Progenitor cell of endocrine pancreas (in vitro differentiated cells): ENCODE measurements at places on chromosomes 3 and 15. TPM values are rescaled to one million over a fixed set of nuclear protein-coding genes. Genes with fewer than 3 reads are reported as not detected.

DNA sequence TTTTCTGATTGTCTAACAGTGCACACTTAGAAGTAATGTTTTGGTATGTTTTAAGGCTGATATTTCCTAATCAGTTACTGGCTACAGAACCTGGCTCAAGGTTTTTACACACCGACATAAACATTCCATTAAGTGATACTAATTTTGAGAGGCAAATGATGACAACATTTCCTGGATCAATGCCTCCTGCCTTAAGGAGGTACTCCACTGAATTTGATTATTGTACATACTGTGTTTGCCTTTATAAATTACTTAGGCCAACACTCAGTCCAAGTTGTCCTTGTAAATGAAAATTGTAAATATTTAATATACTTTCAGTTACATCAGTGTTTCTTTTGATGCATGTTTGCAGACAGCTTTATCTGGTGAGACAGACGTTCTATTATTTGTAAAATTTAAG lies 24.2 kb upstream of the LXN start:
- no peaks in the 10 kb centered on the region for H3K4me1 ChIP-seq
- H3K36me3 ChIP-seq: peaks cover 8% of the 10 kb centered on the region
- H3K27me3 ChIP-seq: no peaks in the 10 kb centered on the region
- no peak overlapping the region for H3K4me3 ChIP-seq
- DNase-seq: no peak

DNA sequence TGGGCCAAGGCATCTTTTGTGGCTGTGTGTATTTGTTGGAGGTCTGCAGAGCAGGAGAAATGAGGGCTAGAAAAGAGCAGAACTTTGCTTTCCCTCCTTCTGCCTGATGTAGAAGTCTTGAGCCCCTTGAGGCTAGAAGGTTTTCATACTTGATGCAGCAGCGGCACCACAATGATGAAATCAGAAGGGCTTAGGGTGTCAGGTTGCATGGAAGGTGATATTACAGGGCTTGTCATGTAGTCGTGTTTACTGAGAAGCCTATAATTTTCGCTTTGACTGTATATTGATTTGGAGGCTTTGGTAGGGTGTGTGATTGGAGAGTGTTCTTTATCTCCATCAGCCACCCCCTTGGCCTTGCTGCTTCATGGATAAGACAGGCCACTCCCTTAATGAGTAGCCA lies 339.8 kb downstream of the THSD4 start:
- H3K27ac ChIP-seq: no peak overlapping the region
- no peaks in the 10 kb centered on the region for H3K36me3 ChIP-seq
- peaks cover 21% of the 10 kb centered on the region for H3K27me3 ChIP-seq
- no peak for DNase-seq

GRCh38 chr15:32828507-32829186 lies 110.8 kb downstream of the GREM1 start:
- peaks cover 16% of the 10 kb centered on the region for H3K27me3 ChIP-seq
- no peak overlapping the region for H3K27ac ChIP-seq
- H3K4me3 ChIP-seq: no peak overlapping the region
- H3K36me3 ChIP-seq: no peaks in the 10 kb centered on the region
- DNase-seq: no peak

DNA sequence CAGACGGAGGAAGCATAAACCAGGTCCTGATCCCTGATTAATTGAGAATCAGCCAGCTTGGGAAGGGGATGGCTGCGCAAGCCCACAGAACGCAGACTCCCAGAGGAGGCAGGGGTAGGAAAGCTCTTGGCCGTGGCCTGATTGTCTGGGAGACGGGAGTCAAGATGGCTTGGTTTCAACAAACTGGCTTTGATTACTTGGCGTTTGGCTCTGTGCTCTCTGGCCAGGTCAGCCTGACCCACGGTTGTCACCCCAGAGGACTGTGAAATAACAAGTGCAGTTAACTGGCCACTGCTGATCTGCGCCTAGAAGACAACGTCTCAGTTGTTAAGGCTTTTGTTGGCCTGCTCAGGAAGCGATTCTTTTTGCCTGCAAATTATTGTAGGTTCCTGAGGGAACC lies 387.0 kb upstream of the PROK2 start:
- H3K4me1 ChIP-seq: no peaks in the 10 kb centered on the region
- no peak for DNase-seq
- H3K36me3 ChIP-seq: no peaks in the 10 kb centered on the region

DNA sequence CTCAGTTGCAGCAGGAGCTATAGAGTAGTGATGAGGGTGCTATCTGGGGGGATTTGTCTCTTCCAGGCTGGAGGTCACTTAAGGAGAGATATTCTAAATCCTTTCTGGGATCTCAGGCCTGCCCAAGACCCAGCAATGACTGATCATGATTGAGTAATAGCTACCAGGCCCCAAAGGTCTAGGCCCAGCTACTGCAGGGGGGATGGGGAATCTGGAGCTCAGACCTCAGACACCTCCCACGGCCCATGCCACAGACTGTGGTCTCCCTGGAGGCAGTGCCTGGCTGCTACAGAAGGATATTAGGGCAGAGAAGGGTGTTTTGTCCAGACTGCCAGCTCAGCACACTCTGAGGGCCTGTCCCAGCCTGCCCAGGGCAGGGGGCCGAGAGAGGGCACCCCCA lies 6.9 kb downstream of the SLC38A3 start:
- H3K27ac ChIP-seq: no peak overlapping the region
- DNase-seq: no peak

DNA sequence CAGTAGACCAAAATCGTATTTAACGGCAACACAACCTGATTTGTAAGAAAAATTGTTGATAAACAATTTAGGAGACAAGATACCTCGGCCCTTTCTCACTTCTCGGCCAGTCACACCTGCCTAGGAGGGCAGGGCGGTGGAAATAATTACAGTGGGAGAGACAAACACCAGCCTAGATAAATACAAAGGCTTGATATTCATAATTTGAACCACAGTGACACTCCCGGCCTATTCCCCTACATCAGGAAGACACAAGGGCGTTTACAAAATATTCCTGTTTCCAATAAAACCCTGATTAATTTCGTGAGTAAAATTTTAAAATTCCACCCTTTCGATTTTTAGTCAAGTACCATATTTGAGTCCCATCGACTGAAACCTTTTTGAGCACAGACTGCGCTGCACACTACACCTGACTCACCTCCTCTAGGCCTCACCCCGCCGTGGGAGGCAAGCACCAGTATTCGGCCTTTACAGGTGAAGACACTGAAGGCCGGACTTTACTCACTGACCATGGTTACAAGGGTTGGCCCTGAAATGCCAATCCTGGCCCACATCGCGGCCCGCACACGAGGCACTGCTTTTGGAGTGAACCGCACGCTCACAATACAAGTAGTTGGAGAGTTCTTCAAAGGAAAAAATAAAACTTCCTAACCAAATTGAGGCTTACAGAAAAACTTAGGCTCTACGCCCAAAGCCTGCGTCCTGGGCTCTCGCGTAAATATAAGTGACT lies 794 bp downstream of the ARPP19 start:
- peaks cover 2% of the 10 kb centered on the region for H3K36me3 ChIP-seq
- H3K27ac ChIP-seq: peak overlapping the region; percentile 100
- peak; percentile 21 for DNase-seq
- H3K27me3 ChIP-seq: no peaks in the 10 kb centered on the region
- H3K4me1 ChIP-seq: peaks cover 27% of the 10 kb centered on the region

GRCh38 chr15:39115379-39116057 lies 465.4 kb upstream of the THBS1 start:
- H3K4me3 ChIP-seq: no peak overlapping the region
- H3K36me3 ChIP-seq: peaks cover 1% of the 10 kb centered on the region
- no peaks in the 10 kb centered on the region for H3K27me3 ChIP-seq
- no peak overlapping the region for H3K27ac ChIP-seq
- no peaks in the 10 kb centered on the region for H3K4me1 ChIP-seq

GRCh38 chr3:155908086-155908485 lies 37.6 kb downstream of the GMPS start:
- H3K36me3 ChIP-seq: peaks cover 21% of the 10 kb centered on the region
- no peaks in the 10 kb centered on the region for H3K4me1 ChIP-seq
- DNase-seq: no peak
- no peaks in the 10 kb centered on the region for H3K27me3 ChIP-seq

GRCh38 chr3:143552851-143553250 lies 295.4 kb downstream of the SLC9A9 start:
- peak overlapping the region; percentile 1 for H3K27ac ChIP-seq
- peak overlapping the region; percentile 29 for H3K4me3 ChIP-seq

DNA sequence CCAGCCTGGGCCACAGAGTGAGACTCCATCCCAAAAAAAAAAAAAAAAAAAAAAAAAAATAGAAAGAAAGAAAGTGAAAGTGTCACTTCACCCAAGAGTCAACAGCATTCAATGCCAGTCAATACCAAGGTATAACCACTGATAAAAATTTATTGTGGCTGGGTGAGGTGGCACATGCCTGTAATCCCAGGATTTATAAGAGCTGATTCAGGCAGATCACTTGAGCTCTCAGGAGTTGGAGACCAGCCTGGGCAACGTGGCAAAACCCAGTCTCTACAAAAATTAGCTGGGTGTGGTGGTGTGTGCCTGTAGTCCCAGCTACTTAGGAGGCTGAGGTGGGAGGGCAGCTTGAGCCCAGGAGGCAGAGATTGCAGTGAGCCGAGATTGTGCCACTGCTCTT lies 46.5 kb upstream of the PIK3CB start:
- H3K27me3 ChIP-seq: no peaks in the 10 kb centered on the region
- H3K36me3 ChIP-seq: no peaks in the 10 kb centered on the region
- H3K4me1 ChIP-seq: peaks cover 5% of the 10 kb centered on the region
- H3K27ac ChIP-seq: no peak overlapping the region
- H3K4me3 ChIP-seq: no peak overlapping the region

The ACSBG1 gene
- total RNA-seq: 0.18 TPM in 1 of 2 replicates, not detected in the other

The ADPRH gene
- 3.4 and 3.7 TPM in 2 replicates for total RNA-seq

The OXNAD1 gene
- total RNA-seq: 17.6 and 18.5 TPM in 2 replicates

DNA sequence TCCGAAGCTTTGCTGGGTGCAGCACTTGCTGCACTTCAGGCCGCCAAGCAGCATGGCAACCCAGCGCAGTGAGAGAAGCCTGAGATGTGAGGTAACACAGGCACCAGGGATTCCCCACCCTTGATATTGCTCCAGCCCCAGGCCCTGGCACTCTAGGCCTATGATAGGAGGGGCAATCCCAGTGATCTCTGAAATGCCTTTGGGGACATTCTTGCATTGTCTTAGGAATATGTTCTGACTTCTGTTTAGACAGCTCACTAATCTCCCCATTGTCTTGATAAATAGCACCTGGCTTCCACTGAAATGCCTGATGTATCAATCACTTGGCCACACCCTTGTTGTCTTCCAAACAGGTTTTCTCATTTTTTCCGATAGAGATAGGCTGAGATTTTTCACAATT lies 102.8 kb downstream of the SOX14 start:
- no peak for DNase-seq
- H3K4me1 ChIP-seq: peaks cover 8% of the 10 kb centered on the region
- H3K4me3 ChIP-seq: no peak overlapping the region
- H3K36me3 ChIP-seq: no peaks in the 10 kb centered on the region

The ZDHHC23 gene
- total RNA-seq: 15.4 and 16.5 TPM in 2 replicates

DNA sequence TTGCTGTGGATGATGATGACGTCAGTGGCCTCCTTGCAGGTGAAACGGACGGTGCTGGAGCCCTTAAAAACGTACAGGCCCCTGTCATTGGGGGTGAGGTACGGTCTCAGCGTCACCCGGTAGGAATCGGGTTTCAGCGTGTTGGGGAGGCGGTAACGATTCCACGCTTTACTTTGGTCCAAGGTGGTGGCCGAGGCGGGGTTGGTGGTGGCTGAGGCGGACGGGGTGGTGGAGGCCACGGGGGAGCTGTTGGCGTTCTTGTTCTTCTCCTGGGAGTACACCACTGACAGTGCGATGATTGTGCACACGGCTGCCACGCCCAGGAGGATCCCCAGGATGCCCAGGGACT lies 8.5 kb downstream of the ANPEP start:
- no peak overlapping the region for H3K27ac ChIP-seq
- H3K36me3 ChIP-seq: no peaks in the 10 kb centered on the region
- no peak overlapping the region for H3K4me3 ChIP-seq
- DNase-seq: no peak
- peaks cover 14% of the 10 kb centered on the region for H3K4me1 ChIP-seq

- DNase-seq: no peak
- no peak overlapping the region for H3K4me3 ChIP-seq
- H3K36me3 ChIP-seq: peaks cover 3% of the 10 kb centered on the region
These were observed 47.5 kb downstream of the LRRFIP2 start for GRCh38 chr3:37126856-37127255.

- H3K36me3 ChIP-seq: peaks cover 13% of the 10 kb centered on the region
- H3K4me3 ChIP-seq: no peak overlapping the region
- DNase-seq: no peak
- no peak overlapping the region for H3K27ac ChIP-seq
- peaks cover 4% of the 10 kb centered on the region for H3K4me1 ChIP-seq
These were observed 49.9 kb downstream of the KLF13 start for GRCh38 chr15:31376511-31376910.

The SLC22A13 gene
- total RNA-seq: 0.62 and 0.67 TPM in 2 replicates

The HCN4 gene
- total RNA-seq: 4.9 and 5.1 TPM in 2 replicates

- DNase-seq: no peak
- no peaks in the 10 kb centered on the region for H3K4me1 ChIP-seq
- no peak overlapping the region for H3K4me3 ChIP-seq
- H3K27me3 ChIP-seq: no peaks in the 10 kb centered on the region
- H3K36me3 ChIP-seq: no peaks in the 10 kb centered on the region
- H3K27ac ChIP-seq: no peak overlapping the region
These were observed 50.7 kb downstream of the ADAMTS17 start for GRCh38 chr15:100291106-100291505.

DNA sequence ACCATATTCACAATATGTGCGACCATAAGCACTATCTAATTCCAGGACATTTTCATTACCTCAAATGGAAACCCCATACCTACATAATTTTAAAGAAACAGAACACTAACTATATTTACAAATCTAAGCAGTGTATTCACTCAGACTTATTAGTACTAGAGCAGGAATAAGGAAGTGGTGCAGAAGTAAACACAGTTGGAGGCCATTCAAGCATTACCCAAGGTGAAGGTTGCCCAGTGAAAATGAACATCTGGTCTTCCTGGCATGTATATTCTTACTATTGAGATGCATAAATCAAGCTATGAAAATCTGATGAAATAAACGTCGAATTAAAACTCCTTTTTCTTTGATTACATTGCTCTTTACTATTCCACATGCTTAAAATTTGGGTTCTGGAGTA lies 78.9 kb upstream of the TTC14 start:
- no peak overlapping the region for H3K4me3 ChIP-seq
- H3K27ac ChIP-seq: no peak overlapping the region
- no peaks in the 10 kb centered on the region for H3K4me1 ChIP-seq
- peaks cover 2% of the 10 kb centered on the region for H3K27me3 ChIP-seq

The OR5K2 gene
- total RNA-seq: not detected in 2 replicates

DNA sequence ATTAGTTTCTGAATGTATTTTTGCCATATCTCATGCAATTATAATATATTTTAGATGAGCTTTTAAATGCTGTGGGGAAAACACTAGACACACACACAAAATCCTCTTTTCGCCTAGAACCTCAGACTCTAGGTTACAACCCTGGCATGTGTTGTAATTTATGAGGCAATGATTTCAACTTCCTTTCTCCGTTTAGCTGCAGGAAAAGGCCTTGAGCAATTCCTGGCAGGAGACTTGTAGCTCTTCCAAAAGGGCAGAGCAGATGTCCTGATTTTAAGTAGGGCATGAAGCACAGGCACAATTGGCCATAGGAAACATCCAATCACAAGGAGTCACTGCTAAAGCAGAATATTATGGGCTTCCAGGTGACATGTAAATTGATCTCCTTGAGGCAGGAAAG lies 82.0 kb downstream of the GPR156 start:
- no peak overlapping the region for H3K4me3 ChIP-seq
- no peak for DNase-seq
- H3K4me1 ChIP-seq: no peaks in the 10 kb centered on the region
- H3K27ac ChIP-seq: no peak overlapping the region
- H3K36me3 ChIP-seq: no peaks in the 10 kb centered on the region

- H3K4me3 ChIP-seq: no peak overlapping the region
- peaks cover 13% of the 10 kb centered on the region for H3K4me1 ChIP-seq
- no peaks in the 10 kb centered on the region for H3K36me3 ChIP-seq
- H3K27ac ChIP-seq: no peak overlapping the region
These were observed 145.3 kb downstream of the ADAMTS17 start for GRCh38 chr15:100196326-100197058.
